ENCODE measurements at places on chromosomes 4 and X.

GRCh38 chrX:821327-822107 lies 190.9 kb downstream of the SHOX start:
- H3K4me1 ChIP-seq = no peaks in the 10 kb centered on the region
- H3K36me3 ChIP-seq = no peaks in the 10 kb centered on the region
- no peaks in the 10 kb centered on the region for H3K27me3 ChIP-seq
- DNase-seq = no peak
- no peak overlapping the region for H3K4me3 ChIP-seq
- no peak overlapping the region for H3K27ac ChIP-seq

GRCh38 chr4:113878668-113879067 lies 100.8 kb downstream of the ARSJ start:
- no peak overlapping the region for H3K4me3 ChIP-seq
- H3K4me1 ChIP-seq = peaks cover 14% of the 10 kb centered on the region
- DNase-seq = no peak
- H3K27me3 ChIP-seq = no peaks in the 10 kb centered on the region

DNA sequence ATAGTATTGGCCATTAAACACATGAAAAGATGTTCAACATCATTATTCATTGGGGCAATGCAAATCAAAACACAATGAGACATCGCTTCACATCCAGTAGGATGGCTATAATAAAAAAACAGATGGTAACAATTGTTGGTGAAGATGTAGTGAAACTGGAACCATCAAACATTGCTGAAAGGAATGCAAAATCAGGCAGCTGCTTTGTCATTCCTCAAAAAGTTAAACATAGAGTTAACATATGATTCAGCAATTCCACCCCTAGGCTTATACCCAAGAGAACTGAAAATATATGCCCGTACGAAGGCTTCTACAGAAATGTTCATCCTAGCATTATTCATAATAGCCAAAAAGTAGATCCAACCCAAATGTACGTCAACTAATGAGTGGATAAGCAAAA lies 144.0 kb upstream of the NAP1L5 start:
- peaks cover 3% of the 10 kb centered on the region for H3K27me3 ChIP-seq
- no peak overlapping the region for H3K27ac ChIP-seq
- no peaks in the 10 kb centered on the region for H3K36me3 ChIP-seq

GRCh38 chr4:15197005-15197404 lies 194.7 kb downstream of the CPEB2 start:
- no peak for DNase-seq
- no peak overlapping the region for H3K4me3 ChIP-seq
- H3K4me1 ChIP-seq = no peaks in the 10 kb centered on the region
- no peaks in the 10 kb centered on the region for H3K36me3 ChIP-seq
- no peak overlapping the region for H3K27ac ChIP-seq

GRCh38 chrX:48090123-48090522 lies 18.7 kb upstream of the ZNF630 start:
- no peaks in the 10 kb centered on the region for H3K27me3 ChIP-seq
- no peak overlapping the region for H3K4me3 ChIP-seq
- H3K4me1 ChIP-seq = no peaks in the 10 kb centered on the region
- no peak for DNase-seq

- no peaks in the 10 kb centered on the region for H3K4me1 ChIP-seq
- no peaks in the 10 kb centered on the region for H3K36me3 ChIP-seq
- no peak overlapping the region for H3K27ac ChIP-seq
- no peak overlapping the region for H3K4me3 ChIP-seq
Observed at GRCh38 chrX:52977953-52978352, 19.6 kb upstream of the FAM156A start.

DNA sequence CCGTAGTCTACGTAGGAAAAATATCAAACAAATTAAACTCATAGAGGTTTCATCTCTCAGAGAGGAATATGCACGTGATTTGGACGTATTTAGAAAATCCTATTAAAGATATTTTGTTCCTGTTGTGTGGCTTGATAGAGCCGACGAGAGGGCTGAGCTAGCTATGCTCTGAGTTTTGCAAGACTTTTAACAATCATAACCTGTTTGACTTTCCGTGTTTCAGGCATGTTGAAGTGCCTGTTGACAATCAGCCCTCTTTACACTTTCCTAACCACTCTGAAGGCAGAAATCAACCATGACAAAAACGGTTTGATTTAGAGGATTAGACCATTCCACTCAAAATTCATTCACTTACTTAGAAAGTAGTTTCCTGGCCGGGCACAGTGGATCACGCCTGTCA lies 297.3 kb downstream of the ASMT start:
- DNase-seq = no peak
- peaks cover 33% of the 10 kb centered on the region for H3K27me3 ChIP-seq
- H3K36me3 ChIP-seq = peaks cover 1% of the 10 kb centered on the region
- no peak overlapping the region for H3K27ac ChIP-seq
- H3K4me3 ChIP-seq = no peak overlapping the region
- H3K4me1 ChIP-seq = no peaks in the 10 kb centered on the region

DNA sequence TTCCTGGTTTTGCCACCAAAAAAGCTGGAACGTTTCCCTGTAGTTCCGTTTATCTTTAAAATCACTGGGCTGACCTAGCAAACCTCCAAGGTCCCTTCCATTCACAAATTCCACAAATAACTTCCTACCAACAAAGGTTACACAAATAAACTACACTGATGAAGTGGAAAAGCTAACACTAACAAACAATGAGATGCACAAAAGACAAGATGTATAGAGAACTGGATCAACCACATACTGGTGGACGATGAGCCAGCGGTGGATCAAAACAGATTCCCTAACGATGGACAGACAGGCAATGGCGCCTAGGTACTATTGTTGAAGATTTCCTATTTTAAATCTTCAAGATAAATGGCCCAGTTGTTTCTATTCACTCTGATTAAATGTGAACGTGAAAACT lies 15.5 kb downstream of the AFAP1 start:
- no peak overlapping the region for H3K27ac ChIP-seq
- H3K4me3 ChIP-seq = no peak overlapping the region
- no peak for DNase-seq
- peaks cover 2% of the 10 kb centered on the region for H3K4me1 ChIP-seq
- no peaks in the 10 kb centered on the region for H3K27me3 ChIP-seq
- peaks cover 7% of the 10 kb centered on the region for H3K36me3 ChIP-seq

DNA sequence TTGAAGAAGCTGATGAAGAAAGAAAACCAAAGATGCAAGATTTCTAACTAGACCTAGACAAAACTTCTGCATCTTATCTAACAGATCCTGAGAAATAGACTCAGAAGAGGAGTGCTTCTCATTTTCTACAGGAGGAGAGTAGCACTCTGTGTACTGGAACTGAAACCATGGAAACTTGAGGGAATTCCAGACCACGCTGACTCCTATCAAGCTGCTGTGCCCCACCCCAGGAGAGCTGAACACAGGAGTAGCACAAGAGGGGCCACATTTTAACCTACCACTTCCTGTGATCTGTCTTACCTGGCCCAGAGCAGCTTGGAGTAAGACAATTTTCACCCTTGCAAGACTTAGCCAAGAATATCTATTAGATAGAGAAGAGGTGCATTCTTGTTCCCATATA lies 248.9 kb downstream of the SCFD2 start:
- DNase-seq = no peak
- H3K27me3 ChIP-seq = no peaks in the 10 kb centered on the region
- H3K4me1 ChIP-seq = peaks cover 30% of the 10 kb centered on the region
- no peak overlapping the region for H3K27ac ChIP-seq
- peaks cover 43% of the 10 kb centered on the region for H3K36me3 ChIP-seq
- no peak overlapping the region for H3K4me3 ChIP-seq

- H3K36me3 ChIP-seq = no peaks in the 10 kb centered on the region
- no peak overlapping the region for H3K4me3 ChIP-seq
- H3K4me1 ChIP-seq = no peaks in the 10 kb centered on the region
- no peak overlapping the region for H3K27ac ChIP-seq
Observed at GRCh38 chrX:31436424-31436823, 364.6 kb upstream of the FTHL17 start.

GRCh38 chr4:68319040-68319439 lies 30.9 kb downstream of the YTHDC1 start:
- DNase-seq = no peak
- H3K36me3 ChIP-seq = peaks cover 18% of the 10 kb centered on the region
- H3K27ac ChIP-seq = peak overlapping the region; percentile 60
- H3K4me3 ChIP-seq = no peak overlapping the region

- DNase-seq = no peak
- peaks cover 16% of the 10 kb centered on the region for H3K4me1 ChIP-seq
- H3K27ac ChIP-seq = no peak overlapping the region
- no peaks in the 10 kb centered on the region for H3K36me3 ChIP-seq
- no peak overlapping the region for H3K4me3 ChIP-seq
- H3K27me3 ChIP-seq = peaks cover 20% of the 10 kb centered on the region
Observed at GRCh38 chr4:110518889-110519490, 43.0 kb downstream of the ENPEP start.

DNA sequence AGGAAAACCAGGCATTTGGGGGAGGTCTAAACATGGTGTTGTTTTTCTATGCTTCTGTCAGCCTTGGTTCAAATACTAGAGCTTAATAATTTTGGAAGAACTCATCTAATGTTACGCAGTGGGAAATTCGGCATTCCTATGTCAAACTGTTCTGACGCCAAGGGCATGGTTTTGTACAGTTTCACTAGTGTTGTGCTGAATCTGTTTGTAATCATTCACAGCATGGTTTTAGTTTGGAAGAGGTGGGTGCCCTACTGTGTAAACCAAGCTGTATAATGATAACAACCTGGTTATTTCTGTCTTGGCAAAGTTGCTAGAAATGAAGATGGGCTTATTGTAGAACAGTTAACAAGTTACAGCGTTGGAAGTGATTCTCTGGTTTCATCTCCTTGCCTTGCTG lies 5.2 kb downstream of the DDX3X start:
- no peak for DNase-seq
- H3K4me1 ChIP-seq = peaks cover 34% of the 10 kb centered on the region
- peaks cover 4% of the 10 kb centered on the region for H3K27me3 ChIP-seq
- peak overlapping the region; percentile 94 for H3K4me3 ChIP-seq
- peak overlapping the region; percentile 83 for H3K27ac ChIP-seq

GRCh38 chrX:80388206-80388605 lies 32.0 kb upstream of the TENT5D start:
- no peaks in the 10 kb centered on the region for H3K27me3 ChIP-seq
- H3K27ac ChIP-seq = no peak overlapping the region

GRCh38 chr4:181971411-181971810 lies 271.8 kb upstream of the TENM3 start:
- H3K36me3 ChIP-seq = no peaks in the 10 kb centered on the region
- H3K4me3 ChIP-seq = no peak overlapping the region
- no peak overlapping the region for H3K27ac ChIP-seq
- H3K4me1 ChIP-seq = no peaks in the 10 kb centered on the region
- DNase-seq = no peak
- no peaks in the 10 kb centered on the region for H3K27me3 ChIP-seq

GRCh38 chr4:14653338-14653737 lies 348.9 kb upstream of the CPEB2 start:
- no peak for DNase-seq
- H3K27ac ChIP-seq = no peak overlapping the region
- no peak overlapping the region for H3K4me3 ChIP-seq
- H3K27me3 ChIP-seq = peaks cover 3% of the 10 kb centered on the region
- no peaks in the 10 kb centered on the region for H3K4me1 ChIP-seq
- no peaks in the 10 kb centered on the region for H3K36me3 ChIP-seq

- H3K36me3 ChIP-seq = peaks cover 1% of the 10 kb centered on the region
- DNase-seq = no peak
- peak overlapping the region; percentile 87 for H3K4me3 ChIP-seq
- H3K4me1 ChIP-seq = peaks cover 16% of the 10 kb centered on the region
- H3K27me3 ChIP-seq = peaks cover 29% of the 10 kb centered on the region
Observed at GRCh38 chr4:128553686-128554515, 255.6 kb upstream of the JADE1 start.

- H3K4me1 ChIP-seq = no peaks in the 10 kb centered on the region
- H3K27ac ChIP-seq = no peak overlapping the region
- no peaks in the 10 kb centered on the region for H3K36me3 ChIP-seq
- DNase-seq = no peak
- H3K4me3 ChIP-seq = no peak overlapping the region
Observed at GRCh38 chrX:3371163-3371562, 24.7 kb upstream of the MXRA5 start.

DNA sequence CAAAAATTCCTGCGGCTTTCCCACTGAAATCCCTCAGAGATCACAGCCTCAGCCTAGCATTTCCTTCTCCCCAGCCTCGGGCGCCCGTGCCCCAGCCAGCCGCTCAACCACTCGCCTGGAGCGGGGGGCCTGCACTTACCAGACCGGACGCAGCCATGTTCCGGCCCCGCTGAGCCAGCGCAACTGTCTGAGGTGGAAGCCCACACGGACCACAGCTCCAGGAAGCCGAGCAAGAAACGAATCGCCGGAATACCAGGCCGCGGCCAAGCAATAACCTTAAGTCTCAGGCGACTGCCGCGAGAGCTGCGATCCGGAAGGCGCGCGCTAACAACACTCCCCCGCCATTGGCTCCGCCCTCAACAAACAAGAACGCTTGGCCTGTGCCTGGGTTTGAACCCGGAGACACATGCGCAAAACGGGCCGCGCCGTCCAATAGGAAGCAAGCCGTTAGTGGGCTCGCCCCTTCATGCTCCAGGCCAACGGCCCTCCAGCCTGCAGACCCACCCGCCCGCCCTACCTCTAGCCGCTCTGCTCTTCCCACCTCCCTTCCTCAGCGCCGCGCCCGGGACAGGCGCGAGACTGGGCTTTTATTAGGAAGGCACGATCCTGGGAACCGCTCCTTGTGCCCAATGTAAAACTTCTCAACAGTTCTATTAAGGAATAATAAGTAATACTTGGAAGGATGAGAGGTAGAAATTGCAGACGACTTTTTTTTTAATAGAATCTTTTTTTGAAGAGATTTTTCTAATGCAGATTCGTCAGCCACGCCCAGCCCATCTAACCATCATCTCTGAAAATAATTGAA lies at the start of gene CENPC:
Gene CENPC, minus strand, starts transcription at position 305 of the 805 bp plus-strand sequence. Its CDS starts 148 bp downstream, at position 157.
- peaks cover 21% of the 10 kb centered on the region for H3K36me3 ChIP-seq
- peak; percentile 95 for DNase-seq
- no peaks in the 10 kb centered on the region for H3K27me3 ChIP-seq
- peaks cover 33% of the 10 kb centered on the region for H3K4me1 ChIP-seq
- peak within 1 kb of the TSS; percentile 98 for H3K27ac ChIP-seq

DNA sequence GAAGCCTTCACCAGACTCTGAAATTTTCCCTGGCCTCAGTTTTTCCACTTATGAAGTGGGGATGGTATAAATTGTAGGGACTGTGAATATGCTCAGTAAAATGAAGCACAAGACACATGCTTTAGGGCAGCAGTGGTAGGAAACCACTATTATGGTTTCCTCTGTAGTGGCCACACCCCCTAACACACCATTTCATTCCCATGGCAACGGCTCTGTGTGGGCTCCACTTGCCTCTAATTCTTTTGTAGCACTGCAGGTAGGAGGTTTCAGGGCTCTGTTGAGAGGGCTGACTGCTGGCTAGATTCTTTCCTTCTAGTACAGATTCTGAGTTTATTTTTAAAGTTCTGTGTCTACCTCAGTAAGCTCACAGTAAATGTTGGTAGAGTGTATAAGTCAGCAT lies 3.5 kb upstream of the VMA21 start:
- peak overlapping the region; percentile 26 for H3K4me3 ChIP-seq
- H3K36me3 ChIP-seq = peaks cover 7% of the 10 kb centered on the region
- H3K27ac ChIP-seq = peak overlapping the region; percentile 84
- peaks cover 13% of the 10 kb centered on the region for H3K4me1 ChIP-seq

DNA sequence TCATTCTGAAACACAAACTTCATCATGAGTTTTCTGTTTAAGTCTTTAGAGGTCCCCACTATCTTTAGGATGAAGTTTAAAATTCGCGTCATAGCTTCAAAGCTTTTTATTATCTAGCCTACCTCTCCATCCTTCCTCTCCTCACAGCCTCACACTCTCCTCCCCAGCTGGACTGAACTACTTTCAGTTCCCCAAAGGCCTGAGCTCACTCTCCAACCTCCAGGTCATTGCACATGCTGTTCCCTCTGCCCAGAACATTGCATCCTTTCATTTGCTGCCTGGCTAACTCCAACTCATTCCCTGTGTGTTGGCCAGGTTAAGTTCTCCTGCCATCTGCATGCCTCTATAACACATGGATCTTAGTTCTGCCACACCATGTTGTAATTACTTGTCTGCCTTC lies 2.9 kb upstream of the OTUD5 start:
- DNase-seq = no peak
- H3K27ac ChIP-seq = peak overlapping the region; percentile 83
- H3K27me3 ChIP-seq = no peaks in the 10 kb centered on the region
- peaks cover 19% of the 10 kb centered on the region for H3K4me1 ChIP-seq

Data from activated naive CD8-positive, alpha-beta T cell treated with anti-CD3 and anti-CD28 coated beads for 36 hours (primary cell).